Upper lobe of left lung (tissue), 6 donors: ENCODE measurements at places on chromosomes 5 and 9.
A peak's percentile ranks its signal among the peaks of the same experiment; 100 is the strongest.

DNA sequence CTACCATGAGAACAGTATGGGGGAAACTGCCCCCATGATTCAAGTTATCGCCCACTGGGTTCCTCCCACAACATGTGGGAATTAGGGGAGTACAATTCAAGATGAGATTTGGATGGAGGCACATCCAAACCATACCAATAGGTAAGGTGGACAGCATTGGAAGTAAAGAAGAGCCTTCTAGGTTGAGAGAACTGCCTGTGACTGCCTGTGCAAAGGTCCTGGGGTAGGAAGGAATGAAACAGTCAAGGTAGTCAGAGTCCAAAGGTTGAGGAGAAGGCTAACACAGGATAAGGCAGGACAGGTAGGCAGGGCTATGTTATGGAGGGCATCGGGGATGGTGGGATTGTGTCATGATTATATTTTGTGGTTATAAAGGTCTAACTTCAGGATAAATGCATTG, 6.1 kb downstream of the GDA start:
- H3K27ac ChIP-seq = no peak overlapping the region
- no peak for DNase-seq
- no peak overlapping the region for H3K4me3 ChIP-seq
- H3K4me1 ChIP-seq = no peaks in the 10 kb centered on the region
- H3K36me3 ChIP-seq = no peaks in the 10 kb centered on the region

DNA sequence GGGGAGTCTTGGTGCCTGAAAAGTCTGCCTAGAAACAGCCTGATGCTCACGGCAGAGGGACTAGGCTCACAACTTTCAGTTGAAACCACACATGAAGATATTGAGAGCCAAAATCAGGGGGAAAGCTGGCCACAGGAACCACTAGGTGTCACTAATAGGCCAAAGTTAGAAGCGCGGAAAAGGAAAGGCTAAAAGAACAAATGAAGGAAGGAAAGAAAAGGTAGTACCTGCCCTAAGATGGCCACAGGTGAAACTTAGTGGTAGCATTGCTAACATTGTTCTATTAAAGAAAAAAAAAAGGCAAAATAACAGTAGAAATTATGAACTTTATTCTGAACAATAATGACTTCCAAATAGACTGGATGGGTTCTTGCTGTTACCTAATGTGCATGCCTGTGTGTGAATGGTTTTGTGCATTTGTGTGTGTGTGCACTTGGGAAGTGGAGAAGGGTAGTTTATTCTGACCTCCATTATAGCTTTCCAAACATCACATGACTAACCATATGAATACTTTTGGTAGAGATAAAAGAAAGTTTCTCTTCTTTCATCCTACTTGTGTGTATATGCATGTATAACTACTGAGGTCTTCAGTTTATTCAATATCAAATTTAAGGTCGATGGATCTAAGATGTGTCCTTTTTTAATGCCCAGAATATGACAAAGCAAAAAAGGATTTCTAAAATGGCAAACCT, 2.1 kb upstream of the RFESD start:
- peak overlapping the region; percentile 92 for H3K27ac ChIP-seq
- no peak overlapping the region for H3K4me3 ChIP-seq
- no peak for DNase-seq
- H3K36me3 ChIP-seq = no peaks in the 10 kb centered on the region
- peaks cover 11% of the 10 kb centered on the region for H3K4me1 ChIP-seq

DNA sequence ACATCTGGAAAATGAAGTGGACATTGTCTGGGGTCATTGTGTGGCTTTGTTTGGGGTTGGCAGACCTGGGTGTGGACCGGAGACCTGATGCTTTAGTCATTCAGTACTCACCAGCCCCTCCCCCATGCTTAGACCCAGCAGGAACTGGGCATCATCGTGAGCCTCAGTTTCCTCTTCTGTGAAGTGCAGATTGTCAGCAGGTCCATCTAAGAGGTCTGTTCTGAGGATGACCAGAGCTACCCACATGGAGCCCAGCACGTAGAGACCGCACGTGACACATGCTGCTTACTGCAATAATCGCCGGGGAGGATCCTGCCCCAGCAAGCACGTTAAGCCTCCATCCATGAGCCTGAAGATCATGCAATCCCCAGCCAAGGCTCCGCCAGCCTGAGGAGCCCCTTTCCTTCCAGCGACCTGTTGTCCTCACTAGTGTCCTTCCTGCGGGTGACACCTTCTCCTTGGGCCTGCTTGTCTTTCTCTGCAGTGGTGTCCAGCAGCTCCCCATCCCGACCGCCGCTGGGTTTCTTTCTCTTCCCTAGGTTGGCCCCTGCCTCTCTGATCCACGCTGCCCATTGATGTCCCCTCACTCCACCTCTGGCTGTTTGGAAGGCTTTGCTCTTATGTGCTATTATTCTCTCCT, 26.7 kb upstream of the IRX4 start:
- DNase-seq = no peak
- H3K4me3 ChIP-seq = no peak overlapping the region
- H3K27me3 ChIP-seq = no peaks in the 10 kb centered on the region
- H3K36me3 ChIP-seq = no peaks in the 10 kb centered on the region

GRCh38 chr5:135365281-135365680, 33.8 kb downstream of the MACROH2A1 start:
- DNase-seq = no peak
- H3K4me1 ChIP-seq = peaks cover 13% of the 10 kb centered on the region
- no peaks in the 10 kb centered on the region for H3K27me3 ChIP-seq
- H3K27ac ChIP-seq = no peak overlapping the region
